NCI-H146 (cell line): ENCODE measurements at places on chromosomes 6 and 20.
A peak's percentile ranks its signal among the peaks of the same experiment; 100 is the strongest.

DNA sequence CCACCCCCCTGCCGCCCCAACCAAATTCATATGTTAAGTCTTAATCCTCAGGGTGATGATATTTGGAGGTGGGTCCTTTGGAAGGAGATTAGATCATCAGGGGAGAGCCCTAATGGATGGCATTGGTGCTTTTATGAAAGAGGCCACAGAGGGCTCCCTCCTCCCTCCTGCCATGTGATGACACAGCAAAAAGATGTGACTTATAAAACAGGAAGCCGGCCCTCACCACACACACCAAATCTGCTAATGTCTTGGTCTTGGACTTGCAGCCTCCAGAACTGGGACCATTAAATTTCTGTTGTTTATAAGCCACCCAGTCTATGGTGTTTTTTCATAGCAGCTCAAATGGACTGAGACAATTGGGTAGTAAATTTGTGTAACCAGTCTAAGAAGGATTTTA is 176.3 kb downstream of the ADGRG6 start:
- DNase-seq: no peak

DNA sequence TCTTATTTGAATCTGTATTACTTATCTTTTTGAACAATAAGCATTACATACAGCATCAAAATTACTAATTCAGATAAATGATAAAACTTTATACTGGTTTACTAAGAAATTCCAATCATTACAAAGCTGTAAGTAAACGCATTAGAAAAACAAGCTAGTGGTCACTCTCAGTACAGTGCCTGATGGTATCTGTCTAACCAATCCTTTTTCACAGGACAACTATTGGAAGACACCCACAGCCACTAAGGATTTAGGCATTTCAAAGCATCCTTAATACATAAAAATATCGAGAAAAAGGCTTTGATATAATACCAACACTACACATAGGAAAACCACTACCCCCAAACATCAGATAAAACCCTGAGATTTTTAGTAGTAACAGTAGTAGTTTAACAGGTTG is 2.6 kb downstream of the CD164 start:
- no peak for DNase-seq

GRCh38 chr20:51339721-51340450 is 202.6 kb downstream of the NFATC2 start:
- DNase-seq: peak; percentile 92

DNA sequence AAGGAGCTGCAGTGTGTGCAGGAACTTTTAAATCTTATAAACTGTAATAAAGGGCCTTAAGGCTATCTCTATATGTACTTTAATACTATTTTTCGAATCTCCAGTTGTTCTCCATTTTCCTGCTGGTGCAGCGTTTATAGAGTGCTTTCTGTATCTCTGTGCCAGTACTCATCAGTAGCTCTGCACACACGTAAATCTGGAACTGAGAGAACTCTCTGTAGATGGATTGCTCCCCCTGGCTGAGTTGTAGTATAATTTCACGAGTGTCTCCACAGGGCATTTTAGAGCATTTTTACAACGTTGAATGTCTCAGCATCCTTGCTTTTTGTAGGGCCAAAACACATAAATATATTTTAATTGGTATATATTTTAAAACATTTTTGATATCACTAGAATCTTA is 256.5 kb downstream of the TRDN start:
- DNase-seq: peak; percentile 95

DNA sequence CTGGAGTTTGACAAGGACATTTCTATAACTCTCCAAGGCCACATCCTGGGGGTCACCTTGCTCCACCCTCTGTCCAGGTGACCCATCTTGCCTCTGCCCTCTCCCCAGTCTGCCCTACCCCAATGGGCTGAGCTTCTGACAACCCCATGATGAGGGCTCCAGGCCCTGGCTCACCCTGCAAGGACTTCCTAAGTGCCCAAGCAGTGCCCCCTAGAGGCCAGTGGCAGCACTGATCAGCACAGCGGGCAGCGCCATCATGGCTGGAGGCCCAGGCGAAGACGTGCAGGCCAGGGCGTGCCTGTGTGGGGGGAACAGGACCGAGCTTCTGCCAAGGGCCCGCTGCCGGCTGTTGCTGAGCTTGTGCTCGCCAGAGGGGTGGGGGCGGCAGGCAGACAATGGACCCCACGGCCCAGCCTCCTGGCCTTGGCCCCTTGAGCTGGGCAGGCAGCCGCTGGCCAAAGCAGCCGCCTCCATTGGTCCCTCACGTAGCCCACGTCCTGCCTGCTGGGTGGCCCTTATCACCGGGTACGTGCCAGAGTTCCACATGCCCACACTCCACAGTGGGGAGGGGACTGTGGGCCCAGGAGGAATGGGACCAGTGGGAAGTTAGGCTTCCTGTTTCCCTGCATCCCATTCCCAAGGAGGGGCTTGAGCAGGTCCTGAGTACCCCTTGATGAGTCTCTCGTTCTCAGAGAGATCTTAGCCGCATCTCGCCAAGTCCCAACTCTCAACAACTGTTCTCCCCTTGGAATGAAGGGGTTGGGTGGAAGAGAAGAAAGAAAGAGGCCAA is 64.3 kb downstream of the MRPL14 start:
- DNase-seq: no peak

- DNase-seq: no peak
These were observed 76.4 kb downstream of the OGFRL1 start for GRCh38 chr6:71364889-71365542.

DNA sequence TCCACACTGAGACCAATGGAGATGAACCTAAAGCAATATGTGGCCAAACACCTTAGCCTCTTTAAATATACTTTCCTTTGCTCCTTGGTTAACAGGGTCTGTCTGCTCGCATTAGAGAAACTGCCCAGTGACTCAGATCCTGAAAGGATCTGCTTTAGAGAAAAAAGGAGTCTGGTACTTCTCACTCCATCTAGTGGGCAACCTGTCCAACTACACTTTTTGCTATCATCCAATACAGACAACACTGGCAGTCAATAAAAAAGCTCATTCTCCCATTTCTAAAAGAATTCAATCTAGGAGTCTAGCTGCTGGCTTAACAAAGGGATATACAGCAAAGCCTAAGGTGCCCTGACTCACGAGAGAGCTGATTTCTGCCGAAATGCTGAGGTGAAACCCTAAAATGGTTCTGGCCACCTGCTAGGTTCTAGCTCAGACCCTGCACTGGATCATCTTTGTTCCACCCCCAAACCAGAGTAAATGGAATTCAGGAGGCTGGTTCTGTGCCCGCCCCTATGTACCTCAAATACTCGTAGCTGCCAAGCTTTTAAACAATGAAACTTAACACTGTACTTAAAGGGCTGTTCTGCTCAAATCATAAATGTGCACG is 11.5 kb downstream of the GNL1 start:
- DNase-seq: peak; percentile 43

DNA sequence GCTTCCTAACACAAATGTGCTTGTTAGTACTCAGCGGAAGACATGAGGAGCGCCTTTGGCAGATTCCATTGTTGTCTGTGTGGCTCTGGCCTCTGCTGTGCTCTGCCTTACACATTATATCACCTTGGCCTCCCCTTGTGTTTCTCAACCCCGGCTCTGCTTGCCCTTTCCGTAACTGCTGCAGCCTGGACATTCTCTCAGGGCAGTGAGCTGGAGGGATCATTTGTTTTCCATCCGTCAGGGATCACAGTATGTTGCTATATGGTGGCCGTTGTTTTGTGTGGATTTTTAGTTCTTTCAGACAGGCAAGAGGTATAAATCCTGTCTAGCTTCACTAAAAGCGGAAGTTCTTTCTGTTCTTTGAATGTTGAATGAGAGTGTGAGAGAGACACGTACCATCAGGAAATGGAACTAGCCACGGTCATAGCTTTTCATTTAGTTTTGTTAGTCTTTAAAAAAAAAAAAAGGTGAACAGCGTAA is 175.1 kb downstream of the JARID2 start:
- DNase-seq: no peak

DNA sequence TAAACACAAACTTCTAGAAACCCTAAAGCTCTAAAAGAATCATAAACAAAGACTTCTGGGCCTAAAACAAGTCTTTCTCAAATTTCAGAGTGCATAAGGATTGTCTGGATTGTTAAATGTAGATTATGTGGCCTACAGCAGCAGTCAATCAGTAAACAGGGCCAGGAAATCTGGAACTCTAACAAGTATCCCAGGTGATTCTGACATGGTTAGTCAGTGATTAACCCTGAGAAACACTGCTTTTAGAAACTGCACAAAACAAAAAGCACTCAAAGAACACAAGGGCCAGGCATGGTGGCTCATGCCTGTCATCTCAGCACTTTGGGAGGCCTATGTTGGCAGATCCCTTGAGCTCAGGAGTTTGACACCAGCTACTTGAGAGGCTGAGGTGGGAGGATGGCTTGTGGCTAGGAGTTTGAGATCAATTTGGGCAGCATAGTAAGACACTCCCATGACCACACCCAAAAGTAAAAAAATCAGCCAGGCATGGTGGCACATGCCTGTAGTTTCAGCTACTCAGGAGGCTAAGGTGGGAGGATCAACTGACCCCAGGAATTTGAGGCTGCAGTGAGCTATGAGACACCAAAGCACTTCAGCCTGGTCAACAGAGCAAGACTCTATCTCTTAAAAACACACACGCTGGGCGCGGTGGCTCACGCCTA is 5.9 kb downstream of the MED20 start:
- no peak for DNase-seq

- DNase-seq: no peak
These were observed 63.0 kb upstream of the THBS2 start for GRCh38 chr6:169316651-169317050.

DNA sequence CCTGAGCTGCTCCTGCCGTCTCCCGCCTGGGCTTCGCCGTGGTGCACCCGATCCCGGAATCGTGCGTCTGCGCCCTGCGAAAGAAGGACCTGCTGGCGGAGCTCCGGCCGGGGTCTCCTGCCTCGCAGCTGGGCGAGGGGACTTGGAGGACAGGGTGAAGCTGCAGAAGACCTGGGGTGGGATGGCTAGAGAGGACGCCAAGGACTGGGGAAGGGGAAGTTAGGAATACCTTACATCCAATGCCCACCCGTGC is 150.2 kb downstream of the PRL start:
- DNase-seq: no peak

DNA sequence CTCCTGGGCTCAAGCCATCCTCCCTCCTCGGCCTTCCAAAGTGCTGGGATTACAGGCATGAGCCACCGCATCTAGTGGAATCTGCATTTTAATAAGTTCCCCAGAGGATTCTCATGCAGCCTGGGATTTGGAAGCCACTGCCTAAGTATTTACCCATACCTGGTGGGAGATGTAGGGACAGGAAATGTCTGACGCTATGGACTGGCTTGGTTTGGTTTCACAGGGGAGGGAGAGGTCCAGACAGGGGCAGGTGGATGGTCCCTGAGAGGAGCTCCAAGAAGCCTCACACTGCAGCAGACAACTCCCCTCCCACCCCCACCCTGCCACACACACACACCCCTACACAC is 4.4 kb downstream of the VSTM2L start:
- DNase-seq: no peak
